CD4-positive, alpha-beta T cell treated with Interleukin-10 for 1 hour (primary cell): ENCODE measurements at places on chromosomes 3 and 15.

GRCh38 chr3:129701161-129701560 lies 94.7 kb upstream of the PLXND1 start:
- no peak for DNase-seq

DNA sequence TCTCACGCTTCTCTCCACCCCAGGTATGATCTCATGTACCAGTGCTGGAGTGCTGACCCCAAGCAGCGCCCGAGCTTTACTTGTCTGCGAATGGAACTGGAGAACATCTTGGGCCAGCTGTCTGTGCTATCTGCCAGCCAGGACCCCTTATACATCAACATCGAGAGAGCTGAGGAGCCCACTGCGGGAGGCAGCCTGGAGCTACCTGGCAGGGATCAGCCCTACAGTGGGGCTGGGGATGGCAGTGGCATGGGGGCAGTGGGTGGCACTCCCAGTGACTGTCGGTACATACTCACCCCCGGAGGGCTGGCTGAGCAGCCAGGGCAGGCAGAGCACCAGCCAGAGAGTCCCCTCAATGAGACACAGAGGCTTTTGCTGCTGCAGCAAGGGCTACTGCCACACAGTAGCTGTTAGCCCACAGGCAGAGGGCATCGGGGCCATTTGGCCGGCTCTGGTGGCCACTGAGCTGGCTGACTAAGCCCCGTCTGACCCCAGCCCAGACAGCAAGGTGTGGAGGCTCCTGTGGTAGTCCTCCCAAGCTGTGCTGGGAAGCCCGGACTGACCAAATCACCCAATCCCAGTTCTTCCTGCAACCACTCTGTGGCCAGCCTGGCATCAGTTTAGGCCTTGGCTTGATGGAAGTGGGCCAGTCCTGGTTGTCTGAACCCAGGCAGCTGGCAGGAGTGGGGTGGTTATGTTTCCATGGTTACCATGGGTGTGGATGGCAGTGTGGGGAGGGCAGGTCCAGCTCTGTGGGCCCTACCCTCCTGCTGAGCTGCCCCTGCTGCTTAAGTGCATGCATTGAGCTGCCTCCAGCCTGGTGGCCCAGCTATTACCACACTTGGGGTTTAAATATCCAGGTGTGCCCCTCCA lies 19.1 kb downstream of the TYRO3 start:
- no peak for DNase-seq

DNA sequence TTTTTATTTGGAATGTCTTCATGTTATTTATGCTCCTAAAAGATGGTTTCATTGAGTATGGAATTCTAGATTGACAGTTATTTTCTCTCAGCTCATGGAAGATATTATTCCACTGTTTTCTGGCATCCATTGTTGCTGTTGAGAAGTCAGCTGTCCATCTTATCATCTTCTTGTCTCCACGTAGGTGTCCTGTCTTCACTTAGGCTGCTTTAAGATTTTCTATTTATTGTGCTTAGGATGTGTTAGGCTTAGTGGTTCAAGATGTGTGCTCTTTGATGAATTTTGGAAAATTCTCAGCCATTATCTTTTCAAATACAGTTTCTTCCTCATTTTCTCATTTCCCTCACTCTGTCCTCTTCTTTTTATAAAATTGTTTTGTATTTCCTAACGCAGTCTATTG lies 52.0 kb downstream of the SNRK start:
- no peak for DNase-seq

GRCh38 chr3:150495563-150496168 lies 50.6 kb downstream of the SERP1 start:
- peak; percentile 64 for DNase-seq

GRCh38 chr3:86985181-86985826 lies 5.6 kb downstream of the VGLL3 start:
- no peak for DNase-seq

- no peak for DNase-seq
Measured at GRCh38 chr15:55110446-55110845, 86.3 kb downstream of the RSL24D1 start.

DNA sequence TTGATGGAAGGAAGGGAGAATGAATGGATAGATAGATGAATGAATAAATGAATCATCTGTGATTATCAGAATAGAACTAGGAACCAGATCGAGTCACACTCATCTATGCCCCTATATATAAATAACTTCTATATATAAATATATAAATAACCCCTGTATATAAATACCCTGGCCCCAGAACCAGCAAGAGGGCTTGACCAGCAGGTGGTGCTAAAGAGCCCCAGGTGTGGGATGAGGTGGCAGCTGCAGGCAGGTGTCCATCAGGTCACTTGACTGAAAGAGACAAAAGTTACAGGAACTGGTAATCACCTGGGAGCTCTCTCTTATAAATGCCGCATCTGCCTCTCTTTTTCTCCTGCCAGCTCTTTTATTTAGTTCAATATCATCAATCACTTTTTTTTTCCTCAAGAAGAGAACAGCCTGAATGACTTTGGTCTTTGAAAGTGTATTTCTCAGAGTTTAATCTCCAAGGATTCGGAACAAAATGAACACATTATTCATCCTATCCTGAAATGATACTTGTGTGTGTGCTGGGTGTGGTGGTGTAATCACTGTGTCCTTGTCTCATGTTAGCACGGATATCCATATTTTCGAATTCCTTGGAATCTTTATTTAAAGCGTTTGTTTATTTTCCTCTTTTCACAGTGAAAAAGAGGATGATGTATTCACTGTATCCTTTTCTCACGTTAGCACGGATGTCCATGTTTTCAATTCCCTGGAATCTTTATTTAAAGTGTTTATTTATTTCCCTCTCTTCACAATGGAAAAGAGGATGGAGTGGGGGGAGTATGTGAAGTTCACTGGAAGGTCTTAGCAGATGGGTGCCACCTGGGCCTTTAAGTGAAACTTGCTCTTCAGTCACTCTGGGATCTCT lies 35.4 kb upstream of the ATG7 start:
- peak; percentile 77 for DNase-seq

- DNase-seq, result no peak
Measured at GRCh38 chr3:178304758-178305467, 231.3 kb upstream of the KCNMB2 start.

- DNase-seq, result no peak
Measured at GRCh38 chr3:146491303-146491702, 21.9 kb upstream of the PLSCR2 start.

- DNase-seq, result no peak
Measured at GRCh38 chr15:99090011-99090699, 14.7 kb upstream of the SYNM start.

DNA sequence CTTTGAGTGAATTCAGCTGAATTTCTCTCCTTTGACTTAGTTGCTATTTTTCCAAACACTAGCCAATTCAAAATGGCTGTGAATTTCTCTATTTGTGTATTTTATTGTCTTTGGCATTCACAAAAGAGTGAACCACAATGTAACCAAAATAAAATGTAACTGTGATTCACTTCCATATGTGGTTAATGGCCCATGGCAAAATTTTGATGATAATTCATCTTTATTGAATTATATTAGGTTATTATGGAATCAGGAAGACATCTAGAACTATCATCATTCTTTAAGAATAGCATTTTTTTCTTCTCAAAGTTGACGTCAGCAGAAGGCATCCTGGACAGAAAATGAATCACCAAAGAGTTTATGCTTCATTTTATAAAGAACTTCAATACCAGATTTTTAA lies 705.3 kb upstream of the NAALADL2 start:
- no peak for DNase-seq

DNA sequence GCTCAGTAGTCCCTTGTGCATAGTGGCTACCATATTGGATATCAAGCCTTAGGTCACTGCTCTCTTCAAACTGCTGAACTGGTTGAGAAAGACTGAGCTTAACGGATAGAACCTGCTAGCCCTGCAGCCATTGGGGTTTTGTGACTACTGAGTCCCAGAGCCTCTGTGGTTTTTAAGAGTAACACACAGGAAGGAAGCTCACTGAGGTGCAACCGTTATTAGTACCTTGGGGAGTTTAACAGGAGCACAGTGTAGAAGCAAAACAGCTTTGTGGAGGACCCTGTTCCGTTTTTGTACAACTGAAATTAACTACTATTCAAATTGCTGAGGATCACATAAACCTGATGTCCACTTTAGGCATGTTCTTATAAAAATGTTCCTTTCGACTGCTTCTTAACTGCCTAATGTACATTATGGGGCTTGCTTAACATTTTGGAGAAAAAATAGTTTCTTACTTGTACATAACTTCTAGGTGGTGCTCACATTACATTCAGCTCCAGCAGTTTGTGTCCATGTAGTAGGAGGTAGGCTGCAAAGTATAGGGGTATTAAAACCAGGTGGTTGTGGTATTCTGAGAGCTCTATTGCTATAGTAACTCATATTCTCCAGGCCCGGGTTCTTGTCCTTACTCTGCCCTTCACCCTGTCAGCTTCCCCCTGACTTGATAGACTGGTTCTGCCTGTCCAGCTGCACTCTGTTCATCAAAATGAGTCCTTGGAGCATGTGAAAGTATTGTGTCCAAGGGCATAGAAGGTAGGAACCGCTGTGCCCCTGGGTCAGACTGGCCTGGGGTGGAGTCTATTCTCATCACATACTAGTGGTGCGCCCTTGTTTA lies 17.3 kb downstream of the PXK start:
- DNase-seq, result peak; percentile 12

GRCh38 chr3:31166249-31166885 lies 271.9 kb upstream of the GADL1 start:
- DNase-seq, result no peak

DNA sequence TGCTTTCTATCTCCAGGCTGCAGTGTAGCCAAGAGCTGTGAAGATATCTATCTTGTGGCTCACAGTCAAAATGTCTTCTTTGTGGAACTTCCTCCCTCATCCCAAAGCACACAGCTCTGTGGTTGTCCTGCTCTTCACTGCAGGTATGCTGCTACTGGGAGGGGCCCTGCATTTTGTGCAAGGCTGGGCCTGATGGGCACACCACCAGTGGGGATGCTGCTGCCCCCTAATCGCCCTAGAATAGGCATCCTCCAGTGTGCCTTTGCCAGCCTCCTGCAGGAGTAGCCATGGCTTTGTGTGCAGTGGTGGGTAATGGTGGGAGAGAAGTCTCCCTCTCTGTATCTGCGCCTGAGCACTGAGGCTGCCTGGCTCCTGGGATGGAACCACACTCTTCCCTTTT lies 297.3 kb downstream of the DOCK3 start:
- DNase-seq, result no peak

- no peak for DNase-seq
Measured at GRCh38 chr3:57015350-57015729, 45.1 kb upstream of the SPATA12 start.

DNA sequence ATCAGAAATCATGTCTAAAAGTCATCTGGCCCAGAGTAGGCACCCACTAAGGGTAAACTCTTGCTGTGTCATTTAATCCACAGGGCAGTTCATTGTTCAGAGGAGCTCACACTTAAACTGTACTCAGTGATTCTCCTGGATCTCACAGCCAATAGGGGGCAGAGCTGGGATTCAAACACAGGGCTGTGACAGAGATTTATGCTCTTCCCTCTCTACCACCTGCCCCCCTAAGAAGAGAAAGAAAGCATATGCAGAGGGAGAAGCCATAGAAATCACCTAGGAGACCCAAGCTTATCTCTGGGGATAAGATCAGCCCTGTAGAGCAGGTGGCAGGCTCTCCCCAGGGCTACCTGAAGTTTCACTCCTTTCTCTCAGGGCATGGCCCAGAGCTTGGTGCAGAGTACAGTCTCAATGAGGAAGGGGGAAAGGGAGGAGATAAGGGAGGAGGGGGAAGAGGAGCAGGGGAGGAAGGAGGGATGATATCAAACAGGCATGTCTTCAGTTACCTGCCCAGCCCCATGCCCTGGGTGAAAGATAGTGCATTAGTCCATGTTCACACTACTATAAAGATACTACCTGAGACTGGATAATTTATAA lies 51.8 kb upstream of the ADPGK start:
- no peak for DNase-seq

- DNase-seq, result peak; percentile 34
Measured at GRCh38 chr15:55535436-55535835, 27.4 kb upstream of the DNAAF4 start.

DNA sequence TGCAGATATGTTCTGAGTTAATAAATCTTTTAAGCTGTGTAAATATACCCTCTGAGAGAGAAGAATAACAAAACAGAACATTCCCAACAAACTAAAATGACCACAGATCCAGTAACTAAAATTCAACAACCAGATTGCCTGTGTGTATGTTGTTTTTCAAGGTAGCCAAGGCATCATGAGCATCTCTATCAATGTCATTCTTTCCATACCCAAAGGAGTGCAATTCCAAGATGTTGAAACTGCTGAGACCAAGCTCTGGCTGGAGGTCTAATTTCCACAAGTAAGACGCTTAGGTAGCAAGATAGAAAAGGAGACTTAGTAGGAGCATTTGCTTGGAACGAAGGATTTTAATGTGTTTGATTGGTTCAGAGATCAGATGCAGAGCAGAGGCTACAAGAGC lies 276.3 kb downstream of the RBMS3 start:
- DNase-seq, result no peak

DNA sequence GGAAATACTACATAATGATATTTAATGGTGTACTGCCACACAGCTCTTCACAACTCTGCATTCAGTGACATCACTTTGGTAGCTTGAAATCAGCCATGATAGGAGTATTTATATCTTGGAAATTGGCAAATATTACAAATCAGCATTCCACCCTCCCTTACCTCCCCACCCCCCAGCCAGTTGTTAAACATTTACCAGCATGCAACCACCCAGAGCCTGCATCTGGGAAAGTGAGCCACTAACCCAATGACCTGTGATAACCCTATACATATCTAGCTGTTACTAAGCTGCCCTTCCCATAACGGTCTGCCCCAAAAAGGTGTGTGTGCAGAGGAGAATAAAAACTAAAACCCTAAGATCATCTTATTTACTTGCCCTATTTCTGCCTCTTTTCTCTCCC lies 44.6 kb upstream of the SATB1 start:
- DNase-seq, result no peak

GRCh38 chr15:42273900-42274701 lies 868 bp upstream of the TMEM87A start:
- DNase-seq, result peak; percentile 66

- peak; percentile 82 for DNase-seq
Measured at GRCh38 chr3:109806929-109807328, 469.6 kb upstream of the DPPA4 start.
